ENCODE measurements at places on chromosomes 7 and 10.

DNA sequence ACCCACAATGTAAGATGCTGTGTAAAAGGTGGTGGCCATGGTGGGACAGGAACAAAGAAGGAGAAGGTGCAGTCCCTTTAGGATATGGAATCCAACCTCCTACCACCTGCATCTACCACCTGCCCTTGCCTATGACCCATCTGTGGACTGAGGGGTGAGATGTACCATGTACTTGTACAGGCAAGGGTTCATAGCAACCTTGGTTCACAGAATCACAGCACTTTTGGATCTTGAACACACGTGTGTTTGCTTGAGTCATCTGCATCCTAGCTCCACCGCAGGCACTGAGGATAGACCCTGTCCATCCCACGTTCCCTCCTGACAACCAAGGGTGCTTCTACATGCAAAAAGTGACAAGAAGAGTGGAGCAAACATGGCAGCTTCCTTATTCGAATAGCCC lies 162.3 kb downstream of the GFRA1 start:
- DNase-seq: no peak

GRCh38 chr10:84256510-84257342 lies 11.9 kb downstream of the RGR start:
- no peak for DNase-seq

DNA sequence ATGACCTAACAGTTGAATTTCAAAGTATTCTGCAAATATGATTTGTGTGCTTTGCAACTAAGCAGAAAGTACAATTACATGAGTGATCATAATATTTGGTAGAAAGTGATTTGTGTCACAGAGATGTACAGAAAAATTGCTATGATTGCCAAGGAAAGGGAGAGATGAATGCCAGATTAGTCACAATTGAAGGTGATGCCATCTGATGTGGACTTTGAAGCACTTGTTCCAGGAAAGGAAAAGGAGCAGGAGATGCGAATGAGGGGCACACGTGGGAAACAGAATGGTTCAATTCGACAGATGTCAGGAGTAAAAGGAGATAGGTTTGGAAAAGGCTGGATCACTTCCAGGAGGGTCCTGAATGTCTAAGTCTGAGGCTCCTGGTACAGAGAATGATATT lies 153.1 kb upstream of the LAMB4 start:
- DNase-seq: no peak

DNA sequence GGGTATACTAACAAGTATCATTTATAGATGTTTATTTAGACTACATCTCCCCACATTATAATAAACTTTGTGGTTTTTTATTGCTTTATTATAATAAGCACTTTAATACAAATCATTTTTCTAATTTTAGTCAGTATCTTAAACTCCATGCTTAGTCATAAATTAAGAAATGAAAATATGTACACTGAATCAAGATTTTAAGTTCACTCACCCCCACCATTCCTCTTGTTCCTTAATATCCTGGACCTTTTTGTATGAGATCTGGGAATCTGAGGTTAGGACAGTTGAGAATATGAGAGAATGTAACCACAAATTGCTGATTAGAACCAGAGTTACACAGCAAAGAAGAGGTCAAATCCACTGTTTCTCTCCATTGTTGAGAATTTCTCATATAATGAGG lies 93.6 kb upstream of the WNT16 start:
- no peak for DNase-seq

GRCh38 chr7:23216021-23216420 lies 30.6 kb upstream of the GPNMB start:
- DNase-seq: no peak

DNA sequence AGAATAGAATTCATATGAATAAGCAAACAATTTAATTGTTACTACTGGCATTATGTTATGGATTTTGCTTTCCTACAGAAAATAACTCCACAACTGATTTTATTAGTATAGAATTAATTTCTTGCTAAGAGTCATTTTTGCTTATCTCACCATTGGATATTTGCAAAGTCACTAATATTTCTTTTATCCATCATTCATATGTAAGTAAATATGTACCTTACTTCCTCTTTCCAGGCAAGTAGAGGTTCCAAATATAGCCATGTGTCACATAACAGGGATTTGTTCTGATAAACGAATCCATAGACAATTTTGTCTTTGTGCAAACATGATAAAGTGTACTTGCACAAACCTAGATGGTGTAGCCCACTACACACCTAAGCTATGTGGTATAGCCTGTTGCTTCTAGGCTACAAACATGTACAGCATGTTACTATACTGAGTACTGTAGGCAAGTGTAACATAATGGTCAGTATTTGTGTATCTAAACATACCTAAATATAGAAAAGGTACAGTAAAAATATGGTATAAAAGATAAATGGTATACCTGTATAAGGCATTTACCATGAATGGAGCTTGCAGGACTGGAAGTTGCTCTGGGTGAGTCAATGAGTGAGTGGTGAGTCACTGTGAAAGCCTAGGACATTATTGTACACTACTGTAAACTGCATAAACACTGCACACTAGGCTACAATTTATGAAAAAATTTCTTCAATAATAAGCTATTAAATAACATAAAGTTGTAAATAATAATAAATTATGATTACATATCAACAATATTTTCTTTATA lies 18.3 kb downstream of the KLLN start:
- no peak for DNase-seq

GRCh38 chr7:2824026-2824677 lies 20.0 kb downstream of the GNA12 start:
- DNase-seq: no peak

DNA sequence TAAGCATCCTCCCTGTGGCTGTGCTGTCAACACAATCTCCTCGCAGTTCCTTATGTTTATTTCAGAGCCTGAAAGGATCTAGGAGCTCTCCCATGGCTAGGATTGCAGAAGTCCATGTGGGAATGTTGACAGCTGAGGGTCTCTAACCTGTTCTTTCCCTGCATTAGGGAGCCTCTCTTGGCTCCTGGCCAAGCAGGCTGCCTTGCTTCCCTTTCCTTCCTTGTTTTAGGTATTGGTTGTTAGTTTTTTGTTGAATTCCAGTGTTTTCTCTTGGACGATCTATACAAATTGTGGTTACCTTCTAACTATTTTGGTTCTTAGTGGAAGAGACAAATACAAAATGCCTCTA lies 171.8 kb downstream of the MLLT10 start:
- DNase-seq: no peak

- DNase-seq: no peak
Observed at GRCh38 chr7:85883-86515, 106.4 kb upstream of the FAM20C start.

GRCh38 chr7:31028417-31028992 lies 23.6 kb upstream of the ADCYAP1R1 start:
- no peak for DNase-seq

- no peak for DNase-seq
Observed at GRCh38 chr7:93890464-93891068, at the start of gene TFPI2. TFPI2 (minus strand) TSS chr7:93890753; CDS start chr7:93890678, 75 bp downstream.

DNA sequence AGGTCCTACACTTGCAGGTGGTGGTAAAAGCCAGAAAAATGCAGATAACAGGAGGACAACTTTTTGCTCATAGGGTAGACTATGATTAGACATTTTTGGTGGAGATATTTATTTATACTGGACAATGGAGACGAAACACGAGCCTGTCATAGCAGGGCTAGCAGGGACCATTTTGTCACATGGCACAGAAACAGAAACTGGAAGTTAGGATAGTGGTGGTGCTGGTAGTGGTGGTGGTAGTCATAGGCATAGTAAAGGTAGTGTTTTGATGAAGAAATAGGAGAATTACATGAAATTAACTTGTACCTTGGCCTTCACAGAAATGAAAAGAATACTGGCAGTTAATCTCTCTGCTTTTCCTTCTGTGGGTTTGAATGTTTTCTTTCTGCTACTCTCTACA lies 8.8 kb upstream of the MGAM start:
- no peak for DNase-seq

- no peak for DNase-seq
Observed at GRCh38 chr10:121722665-121723064, 124.4 kb upstream of the FGFR2 start.

DNA sequence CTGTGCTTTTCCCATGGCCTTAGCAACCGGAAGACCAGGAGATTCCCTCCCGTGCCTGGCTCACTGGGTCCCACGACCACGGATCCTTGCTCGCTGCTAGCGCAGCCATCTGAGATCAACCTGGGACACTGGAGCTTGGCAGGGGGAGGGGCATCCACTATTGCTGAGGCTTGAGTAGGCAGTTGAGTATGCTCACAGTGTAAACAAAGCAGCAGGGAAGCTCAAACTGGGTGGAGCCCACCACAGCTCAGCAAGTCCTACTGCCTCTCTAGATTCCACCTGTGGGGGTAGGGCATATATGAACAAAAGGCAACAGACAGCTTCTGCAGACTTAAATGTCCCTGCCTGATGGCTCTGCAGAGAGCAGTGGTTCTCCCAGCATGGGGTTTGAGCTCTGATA lies 697.0 kb downstream of the SORCS1 start:
- no peak for DNase-seq

DNA sequence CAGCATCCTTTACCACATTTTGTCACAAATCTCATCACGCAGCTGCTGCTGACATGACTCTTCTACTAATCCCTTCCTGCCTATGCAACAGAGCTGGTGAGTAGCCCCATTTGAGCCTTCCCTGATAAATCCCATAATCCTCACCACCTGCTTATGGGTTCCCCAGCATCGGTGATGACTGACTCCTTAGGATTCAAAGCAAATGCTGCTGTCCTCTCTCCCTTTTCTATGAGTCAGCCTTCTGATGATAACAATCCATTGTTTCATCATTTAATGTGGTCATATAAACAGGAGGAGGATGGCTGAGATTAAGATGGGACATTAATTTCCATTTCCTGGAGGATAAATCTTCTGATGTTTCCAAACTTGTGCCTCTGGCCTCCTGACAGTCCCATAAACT lies 73.4 kb downstream of the SORCS1 start:
- DNase-seq: no peak

GRCh38 chr10:43671659-43672531 lies 23.2 kb upstream of the ZNF32 start:
- DNase-seq: no peak

GRCh38 chr7:130931423-130931822 lies 197.4 kb upstream of the KLF14 start:
- DNase-seq: no peak

- DNase-seq: no peak
Observed at GRCh38 chr10:12391206-12391605, 41.9 kb downstream of the CAMK1D start.

DNA sequence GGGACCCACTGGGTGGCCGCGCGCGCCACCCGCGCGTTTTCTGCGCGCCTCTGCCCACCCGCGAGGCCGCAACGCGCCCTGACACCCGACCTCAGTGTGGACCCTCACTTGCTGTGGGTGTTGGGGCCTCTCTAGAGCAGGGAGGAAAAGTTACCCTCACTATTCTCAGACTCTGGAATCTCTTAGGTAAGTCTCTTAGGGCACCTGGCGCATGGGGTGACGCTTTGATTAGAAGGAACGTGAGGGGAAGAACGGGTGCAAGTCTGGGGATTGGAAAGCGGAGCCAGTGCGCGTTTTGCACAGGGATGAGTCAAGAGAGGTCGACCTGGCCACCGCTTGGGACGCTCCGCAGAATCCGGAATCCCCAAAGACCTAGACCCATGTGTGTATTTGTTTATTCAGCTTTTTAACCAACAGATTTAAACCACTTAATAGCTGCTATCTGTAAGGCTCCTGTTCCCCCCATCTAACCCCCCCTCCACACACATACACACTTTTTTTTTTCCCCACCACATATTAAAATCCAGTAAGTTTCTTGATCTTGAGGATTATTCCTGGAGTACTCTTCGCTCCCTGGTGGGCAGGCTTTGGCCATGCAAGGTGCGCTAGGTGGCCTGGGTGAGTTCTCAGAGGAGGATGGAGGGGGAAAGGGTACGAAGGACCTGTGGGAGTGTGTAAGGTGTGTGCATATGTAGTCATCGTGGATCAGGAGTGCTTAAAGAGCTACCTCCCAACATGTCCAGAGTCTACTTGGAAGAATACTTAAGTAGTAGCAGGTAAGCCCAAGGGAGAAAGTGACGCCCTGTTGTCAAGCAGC lies 169.1 kb upstream of the PPP1R3A start:
- no peak for DNase-seq

DNA sequence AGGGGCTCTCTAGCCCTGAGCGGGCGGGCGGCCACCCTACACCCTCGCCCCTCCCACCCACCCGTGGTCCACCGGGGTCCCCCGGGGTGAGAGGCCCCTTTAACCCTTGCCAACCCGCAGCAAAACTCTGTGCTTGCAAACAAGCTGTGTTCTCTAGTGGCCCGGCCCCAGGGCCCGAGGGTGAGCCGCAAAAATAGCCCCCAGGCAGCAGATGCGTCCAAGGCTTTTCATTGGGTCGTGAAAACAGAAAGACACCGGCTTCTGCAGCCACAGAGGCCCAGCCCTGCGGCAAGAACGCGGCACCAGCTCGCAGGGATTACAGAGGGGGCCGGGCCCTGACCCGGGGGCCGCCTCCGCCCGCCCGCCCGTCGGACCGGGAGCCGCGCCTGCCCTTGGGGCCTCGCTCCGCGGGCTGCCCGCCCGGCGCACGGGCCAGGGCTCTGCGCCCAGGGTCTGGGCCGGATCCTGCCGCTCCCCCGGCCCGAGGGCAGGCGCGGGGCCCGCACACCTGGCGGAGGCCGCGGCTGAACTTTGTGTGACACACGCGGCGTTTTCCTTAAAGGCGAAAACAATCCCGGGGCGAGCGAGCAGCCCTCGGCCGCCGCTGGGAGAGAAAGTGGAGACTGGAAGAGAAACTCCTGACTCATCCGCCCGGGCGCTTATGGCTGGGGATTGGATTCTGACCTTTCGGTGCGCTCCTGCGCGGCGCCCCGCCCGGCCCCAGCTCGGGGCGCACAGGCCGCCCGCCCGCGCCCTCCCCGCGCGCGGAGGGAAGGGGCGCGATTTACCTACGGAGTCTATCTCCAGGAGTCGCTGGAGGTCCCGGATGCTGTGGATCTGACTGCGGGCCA lies 2.8 kb downstream of the PDGFA start:
- DNase-seq: no peak

- DNase-seq: no peak
Observed at GRCh38 chr10:37667736-37668135, 189.7 kb downstream of the ZNF248 start.

DNA sequence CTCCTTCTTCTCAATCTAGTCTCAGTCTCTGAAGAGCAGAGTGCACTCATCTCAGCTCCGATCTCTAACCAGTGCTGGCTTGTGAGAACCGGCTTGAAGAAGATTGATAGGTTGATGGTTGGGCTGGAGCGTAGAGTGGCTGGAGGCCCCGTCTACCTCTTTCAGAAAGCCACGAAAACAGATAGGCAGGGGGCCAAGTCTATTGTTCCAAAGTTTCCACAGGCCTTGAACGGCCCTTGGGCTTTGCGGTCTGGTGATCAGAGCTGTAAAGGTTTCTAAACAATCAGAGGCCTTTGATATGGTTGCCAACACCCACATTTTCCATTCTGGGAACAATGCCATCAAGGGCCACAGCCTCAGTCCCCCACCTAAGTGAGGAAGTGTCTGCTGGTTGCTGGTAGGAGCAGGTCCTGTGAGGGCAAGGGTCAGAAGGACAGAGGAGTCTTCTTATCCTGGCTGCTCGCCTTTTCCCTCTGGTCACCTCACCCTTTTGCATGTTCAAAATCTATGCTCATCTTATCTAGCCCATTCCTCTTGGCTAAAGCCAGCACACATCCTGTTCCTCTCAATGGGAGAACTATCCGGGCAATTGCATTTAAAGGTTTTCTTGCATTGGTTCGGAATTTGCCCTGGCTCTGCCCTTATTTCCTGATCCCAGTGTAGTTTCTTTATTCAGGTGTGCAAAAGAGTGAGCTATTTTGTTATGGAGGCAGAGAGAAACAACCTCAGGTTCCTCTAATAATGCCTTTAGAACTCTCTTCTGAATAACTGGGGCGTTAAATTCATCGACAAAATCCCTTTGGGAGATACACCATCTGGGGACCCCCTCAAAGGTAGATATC lies 70.3 kb upstream of the KMT2E start:
- peak; percentile 36 for DNase-seq
